Cardiac muscle cell (in vitro differentiated cells and primary cell): ENCODE measurements at places on chromosomes 13 and 19. TPM values are rescaled to one million over a fixed set of nuclear protein-coding genes. Genes with fewer than 3 reads are reported as not detected.

Gene ZNF14
- total RNA-seq, result 4.2 and 5.5 TPM in 2 replicates

Gene AP2A1
- 152 and 153 TPM in 2 replicates for total RNA-seq

Gene TRIP10
- total RNA-seq, result 60.4 and 67.8 TPM in 2 replicates

Gene ZNF208
- not detected in 2 replicates for total RNA-seq

Gene OR1M1
- total RNA-seq, result not detected in 2 replicates

Gene GGACT
- total RNA-seq, result 3.9 and 8.3 TPM in 2 replicates

Gene RGCC
- not detected in 2 replicates for total RNA-seq

Gene ONECUT3
- total RNA-seq, result not detected in 2 replicates

Gene SARS2
- total RNA-seq, result 37.2 and 43.0 TPM in 2 replicates

Gene FFAR1
- not detected in 2 replicates for total RNA-seq

Gene GFY
- 1.8 and 2.0 TPM in 2 replicates for total RNA-seq

Gene WASF3
- total RNA-seq, result 30.2 and 34.5 TPM in 2 replicates

Gene SCN1B
- total RNA-seq, result 1.2 and 4.2 TPM in 2 replicates

Gene DZIP1
- total RNA-seq, result 30.7 and 47.2 TPM in 2 replicates

Gene CDX2
- total RNA-seq, result not detected in 2 replicates

Gene THSD1
- 0.66 and 0.85 TPM in 2 replicates for total RNA-seq

Gene MYO16
- total RNA-seq, result 0.15 and 0.18 TPM in 2 replicates

Gene LAMP1
- total RNA-seq, result 43.8 and 68.6 TPM in 2 replicates

Gene KRTDAP
- total RNA-seq, result 0.60 TPM in 1 of 2 replicates, not detected in the other

Gene CATSPERD
- 0.11 TPM in 1 of 2 replicates, not detected in the other for total RNA-seq

Gene KISS1R
- 0.46 and 1.2 TPM in 2 replicates for total RNA-seq

Gene ABCA7
- 43.6 and 44.0 TPM in 2 replicates for total RNA-seq

Gene BSG
- 826 and 1,015 TPM in 2 replicates for total RNA-seq

Gene CEACAM6
- total RNA-seq, result not detected in 2 replicates

Gene RASGRP4
- total RNA-seq, result 0.80 TPM in 1 of 2 replicates, not detected in the other
